ENCODE measurements at places on chromosomes 12 and 14.

- DNase-seq = peak; percentile 84
These were observed 64.9 kb downstream of the TMX1 start for GRCh38 chr14:51304941-51305340.

DNA sequence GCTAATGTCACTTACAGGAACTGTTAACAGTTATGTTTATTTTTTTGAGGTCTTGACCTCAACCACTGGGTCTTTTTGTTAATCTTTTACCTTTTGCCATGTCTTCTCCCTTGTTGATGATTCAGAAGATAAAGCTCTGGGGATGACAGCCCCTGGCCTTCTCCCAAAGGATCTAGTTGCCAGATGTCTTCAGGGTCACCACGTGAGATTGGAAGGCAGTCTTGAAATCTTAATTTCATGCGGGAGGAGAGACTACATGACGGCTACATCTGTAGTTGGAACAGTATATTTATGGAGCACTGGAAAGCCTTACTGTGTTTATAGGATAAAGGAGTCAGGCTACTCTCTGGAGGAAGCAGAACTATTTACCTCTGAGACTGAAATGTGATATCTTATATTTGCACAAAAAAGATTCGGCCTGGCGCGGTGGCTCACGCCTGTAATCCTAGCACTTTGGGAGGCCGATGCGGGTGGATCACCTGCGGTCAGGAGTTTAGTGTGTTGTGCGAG, 5.6 kb downstream of the MLEC start:
- no peak for DNase-seq

GRCh38 chr12:129550353-129550752, 353.5 kb downstream of the TMEM132D start:
- DNase-seq = no peak

GRCh38 chr14:101185073-101185835, 281.7 kb upstream of the RTL1 start:
- no peak for DNase-seq

DNA sequence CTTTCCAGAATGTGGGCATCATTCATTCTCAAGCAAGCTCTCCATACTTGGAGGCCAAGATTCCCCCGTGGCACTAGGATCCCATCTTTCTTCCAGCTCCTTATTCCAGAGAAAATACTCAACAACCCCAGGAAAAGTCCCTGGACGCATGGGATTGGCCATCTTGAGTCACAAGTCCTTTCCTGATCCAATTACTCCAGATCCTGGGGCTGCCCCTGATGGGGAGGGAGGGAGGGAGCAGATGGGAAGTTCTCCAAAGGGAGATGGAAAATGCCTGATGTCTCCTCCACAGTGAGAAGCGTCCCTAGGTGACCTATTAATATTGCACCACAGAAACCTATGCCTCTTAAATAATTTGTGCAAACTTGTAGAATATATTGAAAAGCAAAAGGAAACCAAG, 12.4 kb upstream of the KCNK13 start:
- DNase-seq = no peak

DNA sequence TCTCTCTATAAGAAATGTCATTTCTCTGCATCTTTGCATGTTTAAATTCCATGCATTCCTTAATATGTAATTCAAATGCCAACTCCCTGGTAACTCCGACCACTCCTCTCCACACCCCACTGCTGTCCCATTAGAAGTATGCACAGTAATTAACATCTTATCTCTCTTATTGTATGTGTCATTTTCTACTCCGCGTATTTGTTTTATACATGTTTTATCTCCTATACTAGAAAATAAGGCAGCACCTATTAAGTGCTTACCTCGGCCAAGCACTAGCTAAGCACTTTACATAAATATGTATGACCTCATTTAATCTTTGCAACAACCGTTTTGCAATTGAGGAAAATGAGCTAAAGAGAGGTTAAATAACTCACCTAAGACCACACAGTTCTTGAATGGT, 469.8 kb downstream of the BCAT1 start:
- no peak for DNase-seq

DNA sequence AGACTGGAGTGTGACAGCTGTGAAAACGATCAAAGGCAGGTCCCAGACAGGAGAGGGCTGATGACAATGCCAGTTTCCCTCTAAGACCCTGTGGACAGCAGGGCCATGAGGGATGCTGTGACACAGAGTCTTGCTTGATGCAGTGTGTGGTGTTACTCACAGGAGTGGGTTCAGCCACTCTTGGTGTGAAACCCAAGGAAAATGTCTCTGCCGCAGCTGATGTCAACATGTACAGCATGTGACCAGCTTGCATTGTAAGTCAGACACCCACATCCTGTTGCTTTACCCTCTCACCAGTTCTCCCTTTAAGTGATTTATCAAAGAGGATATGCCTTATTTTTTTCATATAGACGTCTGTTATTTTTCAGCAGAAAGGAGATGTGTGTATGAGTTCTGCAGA, 268.6 kb downstream of the BTG1 start:
- DNase-seq = peak; percentile 21

DNA sequence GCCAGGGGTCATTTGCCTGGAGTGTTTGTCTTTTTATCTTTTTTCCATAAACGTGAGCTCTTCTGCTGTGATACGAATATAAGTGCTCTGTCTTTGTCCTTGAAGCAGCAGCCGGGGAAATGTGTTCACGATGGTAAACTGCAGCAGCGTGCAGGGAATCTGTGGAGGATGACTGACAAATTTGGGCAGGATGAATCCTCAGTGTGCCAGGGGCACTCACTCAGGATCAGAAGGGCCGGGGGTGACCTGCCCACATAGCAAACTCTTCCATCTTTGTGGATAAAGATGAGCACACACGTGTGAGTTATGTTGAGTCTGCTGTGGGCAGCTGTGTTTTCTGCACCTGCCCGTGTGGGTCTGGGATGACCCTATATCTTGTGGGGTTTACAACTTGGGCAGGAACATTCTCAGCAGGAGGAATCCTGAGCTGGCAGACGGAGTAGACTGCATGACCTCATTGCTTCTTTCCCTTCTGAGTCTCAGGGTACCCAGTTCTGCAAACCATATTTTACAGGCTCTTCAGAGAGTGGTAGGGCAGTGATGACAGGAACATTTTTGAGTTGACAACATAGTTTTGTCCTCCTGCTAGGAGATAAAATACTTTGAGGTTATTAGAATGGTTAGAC, 711 bp downstream of the ANO4 start:
- DNase-seq = no peak

- DNase-seq = no peak
These were observed 413.5 kb upstream of the STXBP6 start for GRCh38 chr14:25463480-25463879.

DNA sequence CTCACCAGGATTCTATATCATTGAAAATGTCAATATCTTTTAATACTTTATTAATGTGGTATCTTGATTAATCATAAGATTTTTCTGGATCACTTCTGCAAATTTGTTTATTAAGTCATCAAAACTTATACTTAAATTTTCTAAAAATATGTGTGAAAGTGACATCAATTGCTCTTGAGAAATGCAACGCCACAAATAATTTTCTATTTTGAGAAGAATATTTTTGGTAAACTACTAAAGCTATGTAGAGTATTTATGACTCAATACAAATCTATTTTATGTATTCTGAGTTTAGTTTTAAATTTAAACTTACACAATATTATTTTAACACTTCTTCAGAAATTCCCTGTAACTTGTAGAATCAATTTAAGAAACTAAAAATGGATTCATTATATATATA, 263.3 kb downstream of the RASSF9 start:
- DNase-seq = no peak

- no peak for DNase-seq
These were observed 12.6 kb upstream of the OAS1 start for GRCh38 chr12:112894128-112894527.

DNA sequence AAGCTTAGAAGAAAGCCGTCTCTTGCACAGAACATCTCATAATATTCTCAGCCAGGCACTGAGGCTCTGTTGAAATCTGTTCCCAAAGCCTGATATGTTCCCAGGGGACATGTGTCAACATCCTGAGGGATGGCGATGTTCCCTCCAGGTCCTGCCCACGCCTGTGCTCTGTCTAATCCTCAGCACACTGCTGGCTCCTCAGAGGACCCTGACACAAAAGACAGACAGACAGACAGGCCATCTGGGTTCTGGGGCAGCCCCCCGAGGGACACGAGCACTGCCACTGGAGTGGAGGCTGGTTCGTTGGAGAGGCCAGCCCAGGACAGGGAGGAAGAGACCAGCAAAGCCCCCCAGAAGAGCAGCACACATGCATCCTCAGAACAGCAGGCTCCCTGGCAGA, 27.8 kb downstream of the CHGA start:
- DNase-seq = no peak

DNA sequence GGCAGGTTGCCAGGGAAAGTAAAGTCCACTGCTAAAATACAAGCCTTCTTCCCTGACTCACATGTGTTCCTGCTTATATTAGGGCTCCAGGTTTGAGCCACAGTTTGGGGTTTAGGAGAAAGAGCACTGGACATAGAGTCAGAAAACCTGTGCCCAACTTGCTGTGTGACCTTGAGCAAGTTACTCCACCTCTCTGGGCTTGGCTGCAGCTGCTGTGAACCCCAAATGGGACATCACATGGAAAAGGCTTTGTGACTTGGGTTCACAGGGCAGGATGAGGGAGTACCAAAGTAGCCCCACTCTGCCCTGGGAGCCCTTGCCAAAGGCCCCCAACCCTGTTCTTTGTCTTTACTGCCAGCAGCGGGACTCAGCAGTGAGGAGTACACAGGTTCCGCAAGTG, 79.0 kb upstream of the NOS1 start:
- no peak for DNase-seq

DNA sequence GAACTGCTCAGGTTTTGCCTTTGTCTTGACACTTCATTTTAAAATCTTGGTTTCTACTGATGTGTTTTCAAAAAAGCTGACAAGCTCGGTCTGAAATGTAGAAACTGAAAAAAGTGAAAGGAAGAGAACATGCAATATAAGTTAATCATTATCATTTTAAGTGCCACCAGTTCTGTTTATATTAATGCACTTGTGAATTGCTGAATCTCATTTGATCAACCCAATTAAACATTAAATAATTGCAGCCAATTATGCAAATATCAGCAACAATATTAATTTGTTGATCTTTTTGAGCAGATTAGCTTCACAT, 133.8 kb downstream of the BCAT1 start:
- DNase-seq = no peak

GRCh38 chr12:2856051-2856450, 788 bp downstream of the TEX52 start:
- no peak for DNase-seq

DNA sequence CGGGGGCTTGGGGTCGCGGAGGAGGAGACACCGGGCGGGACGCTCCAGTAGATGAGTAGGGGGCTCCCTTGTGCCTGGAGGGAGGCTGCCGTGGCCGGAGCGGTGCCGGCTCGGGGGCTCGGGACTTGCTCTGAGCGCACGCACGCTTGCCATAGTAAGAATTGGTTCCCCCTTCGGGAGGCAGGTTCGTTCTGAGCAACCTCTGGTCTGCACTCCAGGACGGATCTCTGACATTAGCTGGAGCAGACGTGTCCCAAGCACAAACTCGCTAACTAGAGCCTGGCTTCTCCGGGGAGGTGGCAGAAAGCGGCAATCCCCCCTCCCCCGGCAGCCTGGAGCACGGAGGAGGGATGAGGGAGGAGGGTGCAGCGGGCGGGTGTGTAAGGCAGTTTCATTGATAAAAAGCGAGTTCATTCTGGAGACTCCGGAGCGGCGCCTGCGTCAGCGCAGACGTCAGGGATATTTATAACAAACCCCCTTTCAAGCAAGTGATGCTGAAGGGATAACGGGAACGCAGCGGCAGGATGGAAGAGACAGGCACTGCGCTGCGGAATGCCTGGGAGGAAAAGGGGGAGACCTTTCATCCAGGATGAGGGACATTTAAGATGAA, 630 bp downstream of the FOS start:
- DNase-seq = peak; percentile 40

DNA sequence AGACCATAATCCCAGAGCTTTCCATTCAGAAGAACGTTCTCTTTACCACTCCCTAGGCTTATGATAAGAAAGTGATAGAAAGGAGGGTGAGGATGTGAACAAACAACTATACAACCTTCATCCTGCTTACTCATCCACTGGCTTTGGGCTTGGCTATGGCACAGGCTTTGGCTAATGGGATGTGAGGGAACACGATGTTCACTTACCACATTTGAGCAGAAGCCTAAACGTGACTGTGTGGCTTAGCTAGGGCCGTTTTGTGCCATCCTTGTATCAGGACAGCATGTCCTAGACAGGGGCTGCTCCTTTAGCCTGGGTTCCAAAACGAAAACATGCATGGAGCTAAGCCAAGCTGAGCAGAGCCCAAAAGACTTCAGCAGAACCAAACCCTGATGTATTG, 118.6 kb upstream of the CCDC175 start:
- DNase-seq = no peak

GRCh38 chr14:70027785-70028428, 148.7 kb downstream of the SMOC1 start:
- DNase-seq = no peak

GRCh38 chr14:24911324-24912109, 138.4 kb downstream of the STXBP6 start:
- peak; percentile 83 for DNase-seq

DNA sequence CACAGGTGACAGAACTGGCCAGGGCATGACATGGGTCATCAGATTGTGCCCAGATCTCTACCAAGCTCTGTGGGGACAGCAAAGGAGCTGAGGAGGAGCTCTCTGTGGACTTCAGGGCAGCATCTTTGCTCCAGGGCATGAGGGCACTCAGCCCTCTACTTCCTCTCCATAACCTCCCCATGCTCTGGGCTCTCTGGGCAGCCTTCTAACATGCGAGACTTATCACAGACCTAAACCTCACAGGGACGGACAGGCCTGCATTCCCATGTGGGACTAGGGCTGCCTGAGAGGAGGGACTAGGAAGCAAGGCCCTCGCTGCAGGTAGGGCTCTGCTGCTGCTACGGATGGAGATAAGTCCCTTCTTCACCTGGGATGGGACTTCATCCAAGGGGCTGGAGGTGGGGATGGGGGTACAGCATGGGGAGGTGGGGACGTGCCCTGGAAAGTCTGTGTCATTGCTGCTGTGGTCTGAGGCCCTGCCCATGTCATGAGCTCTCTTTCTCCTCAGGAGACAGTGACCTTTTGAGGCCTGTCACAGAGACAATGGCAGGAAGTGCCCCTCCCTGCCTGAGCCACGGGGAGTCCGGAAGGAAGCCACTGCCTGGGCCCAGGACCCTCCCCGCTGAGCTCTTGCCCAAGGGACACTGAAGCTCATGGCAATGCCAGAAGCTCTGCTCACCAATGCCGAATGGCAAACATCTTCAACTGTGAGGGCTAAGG, 44.1 kb downstream of the PITPNM2 start:
- no peak for DNase-seq

GRCh38 chr14:90674043-90674670, 142.1 kb downstream of the TTC7B start:
- no peak for DNase-seq

- DNase-seq = no peak
These were observed 386.3 kb upstream of the GARIN6 start for GRCh38 chr12:99261256-99261655.

DNA sequence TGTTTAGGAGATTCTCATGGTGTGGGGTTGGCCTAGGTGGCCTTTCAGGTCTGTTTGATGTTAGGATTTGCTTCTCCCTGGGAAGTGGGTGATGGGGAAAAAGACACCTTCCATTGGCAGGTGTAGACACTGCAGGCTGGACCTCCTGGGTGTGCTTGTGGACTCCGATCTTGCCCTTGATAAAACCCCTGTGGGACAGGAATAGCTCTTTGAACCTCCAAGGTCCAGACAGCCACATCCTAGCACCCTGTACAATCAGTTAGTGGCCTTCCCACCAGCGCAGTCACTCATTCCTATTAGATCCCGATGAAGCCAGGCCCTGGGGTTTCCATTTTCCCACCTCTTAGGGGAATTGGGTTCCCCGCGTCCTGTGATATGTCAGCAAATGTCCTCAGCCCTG, 28.5 kb downstream of the MEG3 start:
- no peak for DNase-seq

- peak; percentile 36 for DNase-seq
These were observed 5.3 kb downstream of the OASL start for GRCh38 chr12:121033625-121034349.

Measured in stromal cell of bone marrow (primary cell).